ENCODE measurements at places on chromosomes 2 and 18.

DNA sequence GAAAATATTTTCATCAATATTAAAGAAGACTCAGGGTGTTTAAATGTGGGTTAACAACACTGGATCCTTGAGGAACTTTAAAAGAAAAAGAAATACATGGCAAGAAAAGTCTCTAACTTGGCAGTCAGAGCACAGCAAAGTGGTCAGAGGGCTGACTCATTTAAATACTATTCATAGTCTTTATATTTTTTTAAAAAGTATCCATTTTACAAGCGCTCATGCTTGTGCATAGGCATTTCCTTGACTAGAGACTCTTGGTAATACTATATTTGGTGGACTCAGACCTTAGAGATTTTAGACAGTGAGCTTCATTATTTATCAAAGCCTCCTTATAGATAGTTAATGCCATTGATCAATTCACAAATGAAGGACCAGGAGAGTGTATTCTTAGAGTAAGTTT, 110.2 kb downstream of the ABCA12 start:
- peak; percentile 26 for DNase-seq

DNA sequence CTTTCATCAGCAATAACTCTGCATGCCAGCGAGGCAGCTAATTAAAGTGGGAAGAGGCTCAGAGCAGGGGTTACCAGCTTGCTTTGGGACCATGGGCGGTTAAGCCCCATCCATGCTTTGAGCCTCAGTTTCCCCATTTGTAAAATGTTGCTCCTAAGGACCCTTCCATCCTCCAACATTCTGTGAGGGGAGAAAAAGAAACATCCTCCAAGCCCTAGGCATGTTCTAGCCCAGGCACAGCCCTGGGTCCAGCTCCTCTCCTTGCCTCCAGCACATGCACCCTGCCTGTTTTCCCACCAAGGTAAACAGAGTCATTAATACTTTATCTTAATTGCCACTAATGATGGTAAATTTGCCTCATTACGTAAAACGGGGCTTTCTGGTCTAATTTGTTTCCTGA, 113.3 kb upstream of the MYCN start:
- no peak for DNase-seq

DNA sequence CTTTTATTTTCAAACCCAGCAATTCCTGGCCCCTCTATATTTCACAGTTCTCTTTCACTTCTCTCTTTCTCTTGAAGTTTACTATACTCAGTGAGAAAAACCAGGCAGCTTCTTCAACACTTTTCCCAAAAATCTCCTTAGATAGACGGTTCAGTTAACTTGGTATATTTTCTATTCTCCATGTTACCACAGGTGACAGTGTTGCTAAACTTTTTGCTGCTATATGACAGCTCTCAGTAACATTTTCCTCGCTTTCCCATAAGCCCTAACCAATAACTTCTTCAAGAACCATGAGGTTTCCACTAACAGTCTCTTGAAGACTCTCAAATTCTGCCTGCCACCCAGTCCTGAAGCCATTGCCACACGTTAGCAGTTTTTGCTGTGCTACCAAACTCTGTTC, 45.8 kb downstream of the CYBRD1 start:
- peak; percentile 17 for DNase-seq

- peak; percentile 14 for DNase-seq
Measured at GRCh38 chr2:160063271-160063670, 856 bp upstream of the PLA2R1 start.

DNA sequence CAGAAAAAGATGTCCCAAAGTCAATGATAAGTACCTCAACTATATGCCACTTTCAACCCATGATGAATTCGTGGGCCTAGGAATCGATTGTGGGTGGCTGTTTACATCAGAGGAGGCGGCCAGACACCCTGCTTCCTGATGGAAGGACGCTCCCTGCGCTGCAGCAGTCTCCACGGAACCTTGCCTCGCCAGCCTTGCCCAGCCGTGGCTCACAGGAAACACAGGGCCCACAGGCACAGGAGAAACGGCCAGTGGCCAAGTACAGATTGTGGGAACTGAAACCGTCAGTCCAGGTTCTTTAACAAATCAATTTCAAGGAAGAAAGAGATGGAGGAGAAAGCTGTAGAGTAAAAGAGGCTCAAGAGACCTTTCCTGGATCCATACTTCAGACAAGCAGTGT, 101.5 kb upstream of the NFATC1 start:
- DNase-seq, result no peak

Measured in kidney tubule cell (primary cell).